ENCODE measurements at places on chromosomes 16 and 17.
A peak's percentile ranks its signal among the peaks of the same experiment; 100 is the strongest.

DNA sequence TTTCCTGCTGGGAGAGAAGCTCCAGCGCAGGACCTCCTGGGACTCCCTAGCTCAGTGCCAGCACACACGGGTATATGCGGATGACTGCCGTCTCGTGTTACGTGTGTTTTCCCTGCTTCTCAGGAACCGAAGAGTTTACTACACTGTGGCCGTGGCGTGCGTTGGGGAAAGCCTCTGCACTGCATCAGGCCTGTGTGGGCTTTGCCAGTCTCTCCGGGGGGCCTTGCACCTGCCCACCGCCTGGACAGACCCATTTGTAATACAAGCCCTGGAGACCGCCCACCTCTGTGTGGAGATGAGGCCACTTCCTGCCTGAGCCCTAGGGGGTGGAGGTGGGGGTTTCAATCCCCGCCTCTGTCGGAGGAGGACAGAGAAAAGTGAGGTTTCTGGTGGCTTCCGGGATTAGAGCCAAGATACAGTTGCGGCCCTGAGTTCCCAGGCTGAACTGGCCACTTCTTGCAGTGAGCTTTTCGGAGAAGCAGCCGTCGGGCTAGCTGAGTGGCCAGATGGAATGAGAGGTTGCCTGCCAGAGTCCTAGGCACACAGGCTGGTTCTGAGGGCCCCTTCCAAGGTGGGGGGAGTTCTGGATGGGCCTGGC, 43.4 kb upstream of the GSE1 start:
- no peak for DNase-seq

DNA sequence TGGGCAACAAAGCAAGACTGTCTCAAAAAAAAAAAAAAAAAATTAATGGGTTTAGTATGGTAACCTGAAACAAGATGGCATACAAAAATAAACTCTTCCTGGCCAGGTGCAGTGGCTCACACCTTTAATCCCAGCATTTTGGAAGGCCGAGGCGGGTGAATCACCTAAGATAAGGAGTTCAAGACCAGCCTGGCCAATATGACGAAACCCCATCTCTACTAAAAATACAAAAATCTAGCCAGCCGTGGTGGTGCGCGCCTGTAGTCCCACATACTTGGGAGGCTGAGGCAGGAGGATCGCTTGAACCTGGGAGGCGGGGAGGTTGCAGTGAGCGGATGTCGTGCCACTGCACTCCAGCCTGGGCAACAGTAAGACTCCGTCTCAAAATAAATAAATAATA, 55.7 kb downstream of the PAFAH1B1 start:
- DNase-seq = no peak

DNA sequence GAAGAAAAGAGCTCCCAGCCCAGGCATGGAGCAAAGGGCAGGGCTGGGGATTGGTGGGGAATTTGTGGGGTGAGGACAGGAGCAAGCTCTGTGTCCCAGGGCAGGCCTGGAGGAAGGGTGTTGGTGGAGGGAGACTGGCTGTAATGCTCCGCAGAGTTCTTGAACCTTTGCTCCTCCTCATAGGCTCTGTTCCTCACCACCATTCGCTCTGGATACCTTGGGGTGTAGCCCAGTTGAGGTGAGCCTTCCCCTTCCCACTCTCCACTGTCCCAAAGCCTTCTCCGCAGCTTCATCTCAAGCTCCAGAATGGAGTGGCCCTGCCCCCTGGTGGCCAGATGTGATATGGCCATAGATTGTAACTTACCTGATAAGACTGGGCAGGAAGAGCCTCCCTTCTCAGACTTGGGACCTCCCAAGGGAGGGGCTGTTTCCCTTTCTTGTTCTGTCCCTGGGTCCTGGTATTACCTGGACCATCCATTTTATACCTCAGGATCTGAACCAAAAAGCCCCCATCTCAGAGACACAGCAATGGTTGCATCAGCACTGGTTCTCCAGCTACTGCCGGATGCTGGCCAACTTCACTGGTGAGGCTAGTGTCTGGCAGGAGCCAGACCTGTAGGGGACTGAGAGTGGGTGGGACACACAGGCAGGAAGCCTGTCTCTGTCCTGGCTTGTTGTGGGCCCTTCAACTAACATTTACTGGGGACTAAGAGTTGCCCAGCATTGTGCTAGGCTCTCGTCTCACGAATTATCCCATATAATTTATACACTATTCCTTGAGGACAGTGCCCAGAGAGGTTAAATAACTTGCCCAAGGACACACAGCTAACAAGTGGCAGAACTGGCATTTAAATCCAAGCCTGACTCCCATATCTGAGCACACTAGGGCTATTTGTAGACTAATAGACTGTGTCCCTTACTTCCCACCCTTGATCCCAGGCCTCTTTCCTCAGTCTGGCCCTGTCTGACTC, 19.1 kb upstream of the STAC2 start:
- DNase-seq = peak; percentile 61

DNA sequence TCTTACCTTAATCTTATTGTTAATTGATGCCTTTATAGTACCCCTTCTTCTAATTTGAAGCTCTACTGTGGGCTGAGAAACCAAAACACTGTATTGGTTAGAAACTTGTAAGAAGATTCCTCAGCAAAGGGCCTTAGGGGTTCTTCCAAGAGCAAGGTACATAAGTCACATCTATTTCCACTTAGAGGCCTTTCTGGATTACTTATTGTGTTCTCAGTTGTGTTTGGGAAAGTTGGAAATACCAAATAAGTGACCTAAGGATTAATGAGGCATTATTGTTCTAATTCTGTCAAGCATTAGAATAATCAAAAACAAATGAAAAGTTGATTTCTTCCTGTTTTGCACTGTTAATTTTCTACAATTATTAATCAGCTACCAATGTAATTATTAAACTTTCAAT, 85.8 kb downstream of the SKAP1 start:
- no peak for DNase-seq

DNA sequence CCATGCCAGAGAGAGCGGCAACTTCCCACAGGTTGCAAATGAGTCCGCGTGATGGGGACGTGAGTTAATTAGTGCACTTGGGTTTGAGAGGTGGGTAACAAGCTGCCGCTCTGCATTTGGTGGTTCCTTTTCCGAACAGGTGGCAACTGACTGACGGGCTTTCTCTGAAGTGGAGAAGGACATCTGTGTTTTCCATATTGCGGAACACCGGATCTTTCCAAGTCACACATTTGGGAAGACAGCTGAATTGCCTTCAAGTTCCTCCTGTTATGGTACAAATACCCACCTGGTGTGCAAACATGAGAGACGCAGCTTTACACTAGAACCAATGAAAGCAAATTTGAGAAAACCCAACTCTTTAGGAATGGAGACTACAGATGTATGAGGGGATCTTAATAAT, 451.3 kb upstream of the ZFHX3 start:
- DNase-seq = no peak

DNA sequence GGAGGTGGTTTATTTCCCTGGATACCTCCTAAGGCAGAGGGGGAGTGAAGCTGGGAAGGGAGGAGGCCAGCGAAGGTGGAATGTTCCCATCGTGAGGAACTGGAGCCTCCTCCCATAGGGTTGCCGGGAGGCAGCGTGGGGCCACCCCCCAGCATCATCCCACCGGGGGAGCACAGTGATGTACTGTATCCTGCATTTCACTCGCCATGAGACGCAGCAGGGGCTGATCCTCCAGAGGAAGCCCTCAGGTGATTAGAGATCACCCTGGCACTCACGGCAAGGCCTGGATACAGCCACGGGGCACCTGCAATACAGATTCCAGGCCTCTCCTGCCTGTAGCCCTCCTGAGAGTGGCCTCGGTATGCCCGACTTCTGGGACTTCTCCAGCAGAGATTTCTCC, 25.5 kb upstream of the BEAN1 start:
- no peak for DNase-seq

- no peak for DNase-seq
Measured at GRCh38 chr16:26334218-26335111, 642.7 kb downstream of the HS3ST4 start.

- no peak for DNase-seq
Measured at GRCh38 chr17:39915559-39915958, 2.9 kb downstream of the GSDMB start.

DNA sequence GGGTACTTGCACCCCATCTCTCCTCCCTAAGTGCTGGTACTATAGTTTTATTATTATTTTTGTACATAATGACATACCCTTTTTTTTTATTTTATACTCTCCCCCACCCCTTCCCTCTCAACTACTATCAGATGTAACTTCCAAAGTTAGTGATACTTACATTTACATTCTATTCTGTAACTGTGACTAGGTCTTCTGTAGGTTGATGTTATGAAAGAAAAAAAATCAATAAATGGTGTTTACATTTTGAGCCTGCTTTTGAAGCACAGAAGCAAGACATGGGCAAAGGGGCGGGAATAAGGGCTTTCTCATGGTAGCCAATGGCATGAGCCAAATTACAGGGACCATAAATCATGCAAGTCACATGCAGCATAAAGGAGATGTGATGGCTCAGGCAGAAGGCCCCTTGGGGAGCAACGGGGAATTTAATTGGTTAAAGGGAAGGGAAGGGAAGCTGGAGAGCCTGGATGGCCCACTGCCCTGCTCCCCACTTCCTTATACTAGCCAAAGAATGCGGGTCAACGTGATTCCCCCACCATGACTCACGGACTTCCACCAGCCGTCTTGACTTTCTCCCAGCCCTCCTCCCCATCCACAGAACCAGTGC, 2.4 kb upstream of the ACSF2 start:
- DNase-seq = no peak

- DNase-seq = no peak
Measured at GRCh38 chr16:88876942-88877526, 10.6 kb upstream of the PABPN1L start.

- no peak for DNase-seq
Measured at GRCh38 chr17:61491981-61492380, 39.8 kb downstream of the TBX4 start.

GRCh38 chr17:66675991-66676371, 158.9 kb upstream of the CACNG5 start:
- no peak for DNase-seq

DNA sequence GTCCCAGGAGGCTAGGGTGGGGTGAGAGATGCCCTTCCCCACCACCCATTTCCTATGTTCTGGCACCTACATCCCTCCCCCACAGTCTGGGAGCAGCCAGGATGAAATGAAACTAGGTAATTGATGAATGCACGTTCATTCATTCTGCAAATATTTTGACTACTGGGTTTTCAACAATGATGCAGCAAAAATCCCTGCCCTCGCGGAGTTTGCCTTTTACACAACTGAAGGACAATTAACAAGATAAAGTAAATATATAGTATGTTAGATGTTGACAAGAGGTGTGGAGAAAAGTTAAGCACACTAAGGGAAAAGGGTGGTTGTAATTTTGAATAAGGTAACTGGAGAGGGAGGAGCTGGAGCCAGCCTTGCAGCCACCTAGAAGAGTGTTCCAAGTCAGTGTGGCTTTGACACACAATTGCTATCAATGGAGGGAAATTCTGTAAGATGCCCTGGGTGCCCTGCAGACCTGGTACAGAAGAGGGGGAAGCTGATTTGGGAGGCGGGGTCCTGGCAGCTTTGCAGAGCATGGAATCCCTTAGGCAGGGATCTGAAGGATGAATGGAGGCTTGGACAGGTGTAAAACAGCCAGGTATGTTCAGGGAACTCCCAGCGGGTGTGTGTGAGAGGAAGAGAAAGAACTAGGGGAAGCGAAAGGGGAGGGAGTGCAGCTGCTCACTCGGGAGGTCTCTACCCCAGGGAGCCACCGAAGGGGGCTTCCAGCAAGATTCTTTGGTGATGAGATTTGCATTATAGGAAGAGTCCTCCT, 2.5 kb downstream of the TMEM92 start:
- no peak for DNase-seq

GRCh38 chr17:40005520-40005919, 9.7 kb upstream of the CSF3 start:
- no peak for DNase-seq

- no peak for DNase-seq
Measured at GRCh38 chr16:75225092-75225491, 6.3 kb downstream of the CTRB1 start.

DNA sequence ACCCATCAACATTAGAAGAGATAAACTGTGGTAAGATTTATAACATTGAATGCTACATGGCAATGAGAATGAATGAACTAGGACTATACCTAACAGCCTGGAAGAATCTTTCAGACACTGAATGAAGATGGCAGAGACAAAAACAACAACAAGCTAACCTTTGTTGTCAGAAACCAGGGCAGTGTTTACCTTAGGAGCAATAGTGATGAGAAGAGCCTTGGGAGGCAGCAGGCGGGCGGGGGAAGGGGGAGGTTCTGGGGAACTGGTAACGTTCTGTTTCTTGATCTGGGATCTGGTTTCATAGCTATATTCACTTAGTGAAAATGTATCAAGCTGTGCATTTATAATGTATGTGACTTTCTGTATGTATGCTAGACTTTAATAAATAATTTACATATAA, 139.0 kb upstream of the TNRC6C start:
- no peak for DNase-seq

- no peak for DNase-seq
Measured at GRCh38 chr16:61617219-61617783, 418.9 kb downstream of the CDH8 start.
